NCI-H187 (cell line): ENCODE measurements at places on chromosomes 3 and 15.

DNA sequence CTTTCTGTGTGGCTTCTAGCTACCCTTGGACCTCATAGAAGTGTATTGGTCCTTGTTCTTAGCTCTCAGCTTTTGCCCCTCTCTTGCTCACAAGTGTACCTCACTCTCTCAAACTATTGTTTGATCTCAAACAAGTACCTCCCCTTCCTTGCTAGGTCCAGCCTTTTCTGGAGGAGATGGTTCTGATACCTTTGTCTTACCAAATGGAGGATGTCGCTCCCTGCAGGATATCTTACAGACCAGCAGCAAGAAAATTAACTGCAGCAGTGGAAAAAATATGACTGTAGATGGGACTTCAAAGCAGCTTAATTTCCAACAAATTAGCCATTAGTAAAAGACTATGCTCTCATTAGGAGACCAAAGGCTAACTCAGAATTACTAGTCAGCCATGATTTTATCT is 388.1 kb upstream of the ROBO2 start:
- DNase-seq: no peak

GRCh38 chr15:45116482-45117307 is 2.6 kb downstream of the DUOXA2 start:
- DNase-seq: no peak

DNA sequence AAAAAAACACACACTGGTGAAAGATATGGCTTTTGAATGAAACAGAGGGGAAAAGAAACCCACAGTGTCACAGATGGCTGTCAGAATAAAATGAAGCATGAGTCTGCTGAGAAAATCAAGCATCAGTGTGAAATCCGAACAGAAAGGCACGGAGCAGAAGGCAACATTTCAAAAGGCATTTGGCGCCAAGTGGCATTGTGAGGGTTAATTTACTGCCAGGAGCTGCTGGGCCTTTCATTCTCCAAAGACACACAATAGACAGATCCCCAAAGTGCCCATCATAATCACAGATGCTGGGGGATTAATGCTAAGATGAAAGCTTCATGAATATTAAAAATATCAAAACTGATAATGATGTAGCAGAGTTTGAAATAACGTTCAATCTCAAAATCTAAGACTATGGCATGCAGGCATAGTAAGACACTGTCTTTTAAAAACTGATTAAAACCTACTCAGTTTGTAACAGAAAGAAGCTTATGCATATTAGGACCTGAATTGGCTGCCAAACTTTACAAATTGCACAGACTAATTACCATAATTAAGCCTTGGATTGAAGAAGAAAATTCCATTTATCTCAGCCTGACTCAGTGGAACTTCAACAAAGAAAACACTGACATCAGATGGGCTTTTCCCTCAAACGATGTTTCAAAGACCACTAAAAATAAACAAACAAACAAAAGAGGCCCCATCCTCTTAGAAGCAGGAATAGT is 589.2 kb downstream of the ROBO1 start:
- DNase-seq: no peak

DNA sequence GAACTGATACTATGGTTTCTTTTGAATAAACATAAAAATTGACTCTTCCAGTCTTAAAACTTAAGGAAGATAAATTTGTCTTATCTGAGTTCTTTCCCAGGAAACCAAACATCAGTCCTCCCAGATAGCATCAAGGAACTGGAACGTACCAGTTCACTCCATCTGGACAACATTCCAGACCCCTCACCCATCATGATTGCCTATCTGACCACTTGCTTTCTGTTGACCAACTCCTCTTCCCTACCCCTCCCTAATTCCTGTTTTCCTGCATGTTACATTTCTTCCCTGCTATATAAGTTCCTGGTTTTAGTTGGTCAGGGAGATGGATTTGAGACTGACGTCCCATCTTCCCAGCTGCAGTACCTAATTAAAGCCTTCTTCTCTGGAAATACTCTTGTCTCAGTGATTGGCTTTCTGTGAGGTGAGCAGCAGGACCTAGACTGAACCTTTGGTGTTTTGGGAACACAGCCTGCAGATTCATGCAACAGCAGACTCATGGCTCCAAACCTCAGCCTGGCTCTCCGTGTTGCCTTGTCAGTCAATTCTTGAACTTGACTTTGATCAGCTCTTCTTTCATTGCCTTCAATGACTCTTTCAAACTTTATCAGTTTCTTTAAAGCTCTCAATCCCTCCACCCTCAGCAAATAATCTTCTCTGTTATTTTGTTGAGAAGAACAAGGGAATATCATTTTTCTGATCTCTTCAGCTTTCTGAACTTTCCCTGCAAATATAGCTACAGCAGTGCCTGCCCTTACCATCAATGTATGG is 123.6 kb downstream of the RPL22L1 start:
- no peak for DNase-seq

- no peak for DNase-seq
These were observed 518.0 kb upstream of the NR2F2 start for GRCh38 chr15:95812491-95812890.

GRCh38 chr3:47643092-47643491 is 64.4 kb upstream of the CSPG5 start:
- no peak for DNase-seq

GRCh38 chr3:40019376-40019775 is 210.0 kb downstream of the MYRIP start:
- no peak for DNase-seq

- DNase-seq: no peak
These were observed 12.7 kb downstream of the TKT start for GRCh38 chr3:53243165-53243564.

- no peak for DNase-seq
These were observed 123.2 kb upstream of the SLC7A14 start for GRCh38 chr3:170709046-170709445.

GRCh38 chr3:69567023-69567709 is 172.1 kb upstream of the MITF start:
- no peak for DNase-seq

DNA sequence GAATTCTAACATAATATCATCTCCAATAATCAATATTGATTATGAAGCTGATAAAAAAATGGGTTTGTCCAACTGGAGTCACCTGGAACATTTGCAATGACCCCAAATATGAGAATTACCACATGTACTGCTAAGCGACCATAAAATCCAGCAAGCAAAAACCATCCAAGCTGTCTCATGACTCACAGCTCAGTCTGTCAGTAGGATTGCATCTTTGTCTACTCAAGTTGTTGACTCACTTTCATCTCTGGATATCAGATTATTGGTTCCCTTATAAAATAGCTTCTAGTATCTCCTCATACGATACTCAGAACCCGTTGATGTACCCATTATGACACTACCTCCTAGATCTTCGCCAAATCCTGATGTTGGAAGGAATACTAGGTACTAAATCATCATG is 209.8 kb upstream of the ATP11B start:
- DNase-seq: no peak

- DNase-seq: no peak
These were observed 73.0 kb downstream of the MYH15 start for GRCh38 chr3:108437439-108437838.

- no peak for DNase-seq
These were observed 109.7 kb downstream of the GALK2 start for GRCh38 chr15:49279521-49280456.

DNA sequence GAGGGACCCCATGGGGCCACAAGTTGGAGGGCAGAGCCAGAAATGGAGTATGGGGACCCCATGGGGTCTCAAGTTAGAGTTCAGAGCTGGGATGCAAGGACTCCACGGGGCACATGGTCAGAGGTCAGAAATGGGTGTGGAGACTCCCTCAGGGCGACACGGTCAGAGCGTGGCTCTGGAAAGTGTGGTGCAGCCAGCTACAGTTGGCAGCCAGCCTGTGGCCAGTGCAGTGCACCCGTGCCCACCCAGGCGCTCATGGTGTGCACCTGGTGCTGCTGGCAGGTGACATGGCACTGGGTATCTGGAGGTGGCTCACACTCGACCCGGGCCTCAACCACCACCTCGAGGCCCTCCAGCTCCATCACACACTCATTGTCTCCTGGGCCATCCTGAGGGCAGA is 11.2 kb downstream of the PLXNB1 start:
- DNase-seq: no peak

DNA sequence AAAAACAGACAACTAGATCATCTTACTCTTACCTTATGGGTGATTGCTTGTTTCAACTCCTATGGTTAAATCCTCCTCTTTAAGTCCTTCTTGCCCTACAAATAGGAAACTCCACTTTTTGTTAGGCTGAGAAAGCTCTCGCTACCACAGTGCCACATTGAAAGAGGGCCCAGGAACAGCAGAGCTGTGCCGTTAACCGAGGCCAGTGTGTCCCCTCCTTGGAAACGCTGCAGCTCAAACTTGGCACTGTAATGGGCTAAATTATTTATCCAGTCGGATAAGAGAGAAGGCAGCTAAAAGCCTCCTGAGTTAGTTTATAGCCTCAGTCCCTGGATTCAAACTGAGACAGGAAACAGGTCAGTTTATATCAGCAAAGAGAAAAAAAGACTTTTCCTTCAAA is 46.1 kb downstream of the KBTBD12 start:
- no peak for DNase-seq

DNA sequence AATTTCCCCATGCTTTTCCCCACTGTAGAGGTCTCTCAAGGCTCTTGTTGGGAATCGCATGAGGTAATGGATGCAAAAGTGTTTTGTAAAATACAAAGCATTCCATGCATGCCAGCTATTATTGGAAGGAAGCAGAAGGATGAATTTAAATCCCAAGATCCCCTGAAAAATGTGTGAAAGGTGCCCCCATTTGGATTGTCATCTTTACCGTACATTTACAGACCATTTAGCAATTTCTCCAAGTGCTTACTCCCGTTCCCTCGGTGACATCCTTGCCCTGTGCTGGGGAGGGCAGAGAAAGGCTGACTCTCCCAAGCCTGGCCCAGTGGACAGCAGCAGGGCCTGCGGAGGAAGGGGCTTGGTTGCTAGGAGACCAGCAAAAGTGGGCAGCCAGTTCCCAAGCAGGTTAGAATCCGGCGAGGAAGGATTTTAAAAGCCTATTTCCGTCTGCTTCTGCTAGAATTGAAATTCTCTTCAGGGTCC is 31.1 kb upstream of the NEO1 start:
- no peak for DNase-seq

GRCh38 chr3:143476965-143477640 is 357.5 kb downstream of the CHST2 start:
- no peak for DNase-seq

- no peak for DNase-seq
These were observed 7.9 kb downstream of the SECISBP2L start for GRCh38 chr15:49038382-49038781.
